Fibroblast of the aortic adventitia (primary cell): ENCODE measurements at places on chromosomes 16 and 17. TPM values are rescaled to one million over a fixed set of nuclear protein-coding genes. Genes with fewer than 3 reads are reported as not detected.

The STXBP4 gene
- total RNA-seq = 22.7 and 32.0 TPM in 2 replicates

The TBC1D28 gene
- not detected in 2 replicates for total RNA-seq

The ABCC3 gene
- 1.4 and 12.5 TPM in 2 replicates for total RNA-seq

The PHF23 gene
- 26.7 and 40.3 TPM in 2 replicates for total RNA-seq

The KCNH6 gene
- total RNA-seq = not detected in 2 replicates

The ETV4 gene
- 0.41 and 6.1 TPM in 2 replicates for total RNA-seq

The TEX14 gene
- not detected in 2 replicates for total RNA-seq

The CLTC gene
- total RNA-seq = 487 and 798 TPM in 2 replicates

The CSH1 gene
- total RNA-seq = not detected in 2 replicates

The HBA2 gene
- total RNA-seq = not detected in 2 replicates

The ORMDL3 gene
- total RNA-seq = 46.9 and 71.7 TPM in 2 replicates

The NF1 gene
- total RNA-seq = 59.3 and 79.7 TPM in 2 replicates

The CCDC57 gene
- 15.2 and 37.4 TPM in 2 replicates for total RNA-seq

The KIF2B gene
- not detected in 2 replicates for total RNA-seq

The OR4D1 gene
- total RNA-seq = not detected in 2 replicates

The MARVELD3 gene
- not detected in 2 replicates for total RNA-seq

The SLC47A2 gene
- total RNA-seq = 0.33 TPM in 1 of 2 replicates, not detected in the other

The TBC1D3G gene
- not detected in 2 replicates for total RNA-seq

The KRTAP1-1 gene
- not detected in 2 replicates for total RNA-seq
